ENCODE measurements at places on chromosomes 1 and 21.
A peak's percentile ranks its signal among the peaks of the same experiment; 100 is the strongest.

- DNase-seq, result no peak
These were observed 737.8 kb upstream of the CXADR start for GRCh38 chr21:16775076-16775475.

- no peak for DNase-seq
These were observed 58.1 kb downstream of the CACNA1E start for GRCh38 chr1:181541458-181541857.

DNA sequence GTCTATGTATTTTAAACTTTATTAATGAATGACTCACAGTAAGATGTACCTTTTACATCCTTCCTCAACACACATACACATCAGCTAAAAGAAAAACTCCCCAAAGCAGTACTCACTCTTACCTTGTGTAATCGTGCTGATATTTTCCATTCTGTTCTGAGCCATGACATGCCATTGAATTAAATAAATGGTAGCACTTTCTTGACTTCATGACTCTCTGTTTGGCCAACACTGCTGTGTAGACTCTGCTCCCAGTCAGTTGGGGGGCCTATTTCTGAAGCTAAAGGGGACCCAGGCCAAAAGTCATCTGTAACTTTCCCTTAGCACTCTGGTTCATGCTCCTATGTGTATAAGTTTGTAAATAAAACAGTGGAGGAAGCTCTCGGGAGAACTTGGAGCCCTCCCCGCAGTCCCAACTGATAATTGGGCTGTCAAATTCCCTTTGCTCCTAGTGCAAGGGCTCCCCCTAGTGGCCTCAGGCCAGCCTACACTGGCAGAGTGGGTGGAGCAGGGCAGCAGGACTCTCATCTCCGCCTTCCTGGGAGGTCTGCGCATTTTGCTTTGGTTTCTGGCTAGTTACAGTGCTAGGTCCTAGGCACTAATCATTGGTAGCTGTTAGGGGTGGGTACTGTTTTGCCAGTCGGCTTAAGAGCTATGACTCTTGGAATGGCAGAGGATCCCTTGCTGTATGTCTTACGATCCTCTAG is 1.7 kb upstream of the FYB2 start:
- DNase-seq, result peak; percentile 99

- DNase-seq, result no peak
These were observed 47.1 kb downstream of the CACHD1 start for GRCh38 chr1:64516803-64517568.

- no peak for DNase-seq
These were observed 500.9 kb upstream of the PTBP2 start for GRCh38 chr1:96220651-96221050.

DNA sequence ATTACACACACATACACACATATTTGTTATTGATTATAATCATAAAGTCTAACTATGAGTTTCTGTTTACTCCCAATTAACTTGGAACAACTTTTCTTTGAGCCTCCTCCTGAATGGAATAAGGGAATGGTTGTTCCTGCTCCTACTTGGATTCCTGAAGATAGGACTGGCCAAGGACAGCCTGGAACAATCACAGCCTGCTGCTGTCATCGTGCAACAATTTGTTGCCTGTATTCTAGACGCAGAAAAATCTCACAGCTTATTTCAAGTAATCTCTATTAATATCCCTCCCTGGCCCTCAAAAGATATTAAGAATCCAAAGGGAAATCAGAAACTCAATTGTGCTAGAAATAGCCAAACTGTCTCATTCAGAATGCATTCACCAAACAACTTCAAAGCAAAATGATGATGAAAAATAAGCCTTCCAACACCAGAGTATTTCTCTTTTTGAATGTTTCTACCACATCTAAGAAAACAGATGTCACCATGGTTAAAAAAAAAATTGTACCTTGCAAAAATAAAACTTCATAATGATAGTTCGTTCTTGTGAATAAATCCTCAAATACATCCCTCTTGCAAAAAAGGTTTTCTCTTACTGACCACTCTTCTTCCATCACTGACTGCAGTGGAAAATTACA is 30.9 kb downstream of the RCAN1 start:
- no peak for DNase-seq

DNA sequence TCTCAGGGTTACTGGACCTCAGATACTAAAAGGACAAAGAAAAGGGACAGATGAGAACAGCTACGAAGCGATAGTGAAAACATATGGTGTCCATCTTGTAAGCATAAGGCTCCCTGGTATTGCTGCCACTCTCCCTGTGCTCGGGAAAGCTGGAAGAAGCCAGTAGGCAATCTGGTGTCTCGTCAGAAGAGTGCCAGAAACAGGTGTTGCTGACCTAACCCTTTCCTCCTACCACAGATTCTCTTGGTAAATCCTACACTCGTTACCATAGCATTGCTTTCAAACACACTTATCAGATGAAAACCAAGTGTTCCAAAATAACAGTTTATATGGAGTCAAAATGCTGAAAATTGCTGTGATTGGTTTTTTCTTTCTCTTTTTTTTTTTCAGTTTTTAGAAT is 146.3 kb downstream of the NRIP1 start:
- DNase-seq, result no peak

GRCh38 chr1:157156058-157156541 is 17.9 kb upstream of the ETV3 start:
- DNase-seq, result peak; percentile 96

DNA sequence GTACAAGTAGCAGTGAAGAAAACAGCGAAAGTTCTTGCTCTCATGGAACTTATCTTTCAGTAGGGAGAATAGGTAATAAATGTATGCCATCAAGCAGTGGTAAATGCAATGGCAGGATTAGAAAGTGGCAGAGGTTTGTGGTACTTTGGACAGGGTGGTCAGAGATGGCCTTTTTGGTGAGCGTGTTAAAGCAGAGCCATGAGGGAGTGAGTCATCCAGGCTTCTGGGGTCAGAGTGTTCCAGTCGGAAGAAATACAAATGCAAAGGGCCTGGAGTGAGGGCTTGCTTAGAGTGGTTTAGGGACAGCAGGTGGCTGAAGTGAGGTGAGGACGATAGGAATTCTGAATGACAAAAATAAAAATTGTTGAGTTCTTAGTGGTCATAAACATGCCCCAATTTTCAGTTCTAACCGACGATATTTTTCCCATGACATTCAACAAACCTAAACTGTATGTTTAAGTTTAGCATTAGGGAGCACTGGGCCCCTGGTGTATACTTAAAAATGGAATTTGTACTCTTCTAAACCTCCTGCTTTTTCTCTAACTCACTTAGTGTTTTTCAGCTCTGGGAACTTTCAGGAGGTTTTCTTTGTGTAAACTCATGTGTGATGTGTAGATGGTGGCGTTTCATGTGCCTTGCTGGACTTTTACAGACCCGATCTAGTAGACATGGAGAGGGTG is 78.2 kb downstream of the MACF1 start:
- DNase-seq, result no peak

GRCh38 chr1:69269491-69269890 is 298.2 kb upstream of the LRRC7 start:
- no peak for DNase-seq

DNA sequence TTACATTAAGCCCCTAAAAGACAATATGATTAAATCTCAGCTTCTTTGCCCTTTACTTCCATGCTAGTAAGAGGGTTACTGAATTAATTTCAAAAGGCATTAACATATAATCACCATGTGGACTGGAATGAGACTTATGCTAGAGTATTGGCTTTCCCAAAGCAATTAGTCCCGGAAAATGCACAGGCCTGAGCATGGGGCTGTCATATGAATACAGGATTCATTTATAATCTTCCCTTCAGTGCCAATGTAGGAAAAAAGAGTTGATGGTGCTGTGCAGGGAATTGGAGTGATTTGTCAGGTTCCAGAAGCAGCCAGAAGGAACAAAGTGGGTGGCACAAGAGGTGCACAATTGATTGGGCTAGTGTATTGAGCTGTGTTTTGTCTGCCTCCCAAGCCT is 199.0 kb upstream of the L1TD1 start:
- DNase-seq, result no peak
